ENCODE measurements at places on chromosomes 1 and 21.

DNA sequence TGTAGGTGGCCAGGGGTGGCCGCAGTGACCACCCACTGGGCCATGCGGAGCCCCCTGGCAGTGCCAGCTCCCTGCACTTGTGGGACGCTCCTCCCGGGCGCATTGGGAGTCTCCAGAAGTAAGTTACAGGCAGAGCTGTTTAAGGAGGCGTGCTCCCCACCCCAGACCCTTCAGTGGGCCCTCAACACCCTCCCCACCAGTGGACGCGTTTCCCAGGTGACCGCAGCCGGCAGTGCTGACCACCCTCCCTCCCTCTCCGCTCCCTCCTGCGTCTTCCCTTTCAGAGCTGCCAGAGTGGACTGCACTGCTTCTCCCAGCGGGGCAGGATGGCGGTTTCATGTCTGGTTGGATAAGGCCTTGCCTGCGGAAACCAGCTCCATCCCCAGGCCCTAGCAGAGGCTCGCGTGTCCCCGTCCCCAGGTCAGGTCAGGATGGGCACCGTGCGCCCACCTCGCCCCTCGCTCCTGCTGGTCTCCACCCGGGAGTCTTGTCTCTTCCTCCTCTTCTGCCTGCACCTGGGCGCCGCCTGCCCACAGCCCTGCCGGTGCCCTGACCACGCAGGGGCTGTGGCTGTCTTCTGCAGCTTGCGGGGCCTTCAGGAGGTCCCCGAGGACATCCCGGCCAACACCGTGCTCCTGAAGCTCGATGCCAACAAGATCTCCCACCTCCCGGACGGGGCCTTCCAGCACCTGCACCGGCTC, 1.1 kb downstream of the LRRC3 start:
- no peak for DNase-seq

DNA sequence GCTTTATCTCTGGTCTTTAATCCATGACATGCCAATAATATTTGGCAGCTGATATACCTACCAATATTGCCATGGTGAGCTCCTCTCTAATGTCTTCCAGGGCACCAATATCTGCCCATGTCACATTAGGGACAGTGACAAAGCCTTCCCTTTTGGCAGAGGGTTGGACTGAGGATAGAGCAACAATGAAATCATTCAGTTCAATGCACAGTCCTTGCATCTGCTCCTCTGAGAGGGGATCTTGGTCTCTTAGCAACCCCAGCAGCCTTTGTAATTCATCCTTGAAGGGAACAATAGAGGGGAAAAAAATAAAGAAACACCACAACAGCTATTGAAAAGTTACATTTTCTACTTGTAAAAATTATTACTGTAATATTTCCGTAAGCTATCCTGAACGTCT, 42.3 kb downstream of the NVL start:
- DNase-seq: no peak

DNA sequence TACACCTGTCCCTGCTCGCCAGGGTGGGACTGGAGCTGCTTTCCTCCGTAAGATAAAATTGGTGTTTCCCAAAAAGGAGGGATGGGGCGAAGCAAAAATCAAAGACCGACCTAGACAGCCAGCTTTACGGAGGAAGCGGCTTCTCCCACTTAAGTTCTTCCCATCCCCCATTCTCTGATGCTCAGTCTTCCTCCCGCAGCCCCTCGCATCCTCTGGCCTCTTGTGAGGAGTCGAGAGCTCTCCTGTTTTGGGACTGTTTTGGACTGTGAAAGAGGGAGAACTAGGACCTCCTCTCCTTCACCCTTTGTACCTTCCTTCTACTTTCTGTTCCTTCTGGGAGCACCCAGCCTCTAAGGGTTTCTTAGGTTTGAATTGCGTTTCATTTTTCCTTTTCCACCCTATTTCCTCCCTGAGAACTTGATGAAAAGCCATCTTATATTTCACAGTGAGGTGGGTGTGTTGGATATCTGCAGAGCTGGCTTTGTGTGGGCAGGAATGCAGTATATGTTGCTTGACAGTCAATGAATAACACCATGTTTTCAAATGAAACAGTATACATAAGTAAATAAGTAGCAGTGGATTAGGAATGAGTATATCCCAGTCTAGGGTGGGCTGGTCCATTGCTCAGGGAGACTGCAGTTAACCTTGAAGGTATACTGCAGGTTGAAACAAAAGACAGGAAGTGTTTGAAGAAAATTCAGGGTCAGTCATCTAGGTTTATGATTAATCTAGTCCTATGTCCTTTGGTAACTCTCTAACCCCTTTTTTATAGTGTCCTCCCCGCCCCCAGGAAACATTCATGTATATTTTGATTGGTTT, 848 bp downstream of the CTTNBP2NL start:
- DNase-seq: no peak

DNA sequence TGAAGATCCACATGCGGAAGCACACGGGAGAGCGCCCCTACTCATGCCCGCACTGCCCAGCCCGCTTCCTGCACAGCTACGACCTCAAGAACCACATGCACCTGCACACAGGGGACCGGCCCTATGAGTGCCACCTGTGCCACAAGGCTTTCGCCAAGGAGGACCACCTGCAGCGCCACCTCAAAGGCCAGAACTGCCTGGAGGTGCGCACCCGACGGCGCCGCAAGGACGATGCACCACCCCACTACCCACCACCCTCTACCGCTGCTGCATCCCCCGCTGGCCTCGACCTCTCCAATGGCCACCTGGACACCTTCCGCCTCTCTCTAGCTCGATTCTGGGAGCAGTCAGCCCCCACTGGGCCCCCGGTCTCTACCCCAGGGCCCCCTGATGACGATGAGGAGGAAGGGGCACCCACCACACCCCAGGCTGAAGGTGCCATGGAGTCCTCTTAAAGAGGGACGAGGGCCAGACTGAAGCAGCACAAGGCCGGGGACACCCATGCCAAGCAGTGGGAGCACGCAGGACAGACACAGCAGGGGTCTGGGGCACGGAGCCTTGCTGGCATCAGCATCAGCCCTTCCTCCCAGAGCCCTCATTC, 13.7 kb downstream of the ZBTB7B start:
- DNase-seq: no peak

GRCh38 chr1:107145637-107146036, 4.8 kb downstream of the NTNG1 start:
- DNase-seq: no peak

GRCh38 chr1:3133686-3134085, 64.7 kb downstream of the PRDM16 start:
- no peak for DNase-seq

- no peak for DNase-seq
These were observed 73.6 kb downstream of the GNG12 start for GRCh38 chr1:67759692-67760029.

- DNase-seq: no peak
These were observed 71.0 kb downstream of the SIK1 start for GRCh38 chr21:43355925-43356289.

- DNase-seq: peak; percentile 94
These were observed 7.1 kb upstream of the ITGB2 start for GRCh38 chr21:44927587-44928461.

GRCh38 chr1:153770797-153771196, 4.4 kb upstream of the SLC27A3 start:
- DNase-seq: no peak

- no peak for DNase-seq
These were observed 40.6 kb upstream of the RABGAP1L start for GRCh38 chr1:174118751-174119150.

DNA sequence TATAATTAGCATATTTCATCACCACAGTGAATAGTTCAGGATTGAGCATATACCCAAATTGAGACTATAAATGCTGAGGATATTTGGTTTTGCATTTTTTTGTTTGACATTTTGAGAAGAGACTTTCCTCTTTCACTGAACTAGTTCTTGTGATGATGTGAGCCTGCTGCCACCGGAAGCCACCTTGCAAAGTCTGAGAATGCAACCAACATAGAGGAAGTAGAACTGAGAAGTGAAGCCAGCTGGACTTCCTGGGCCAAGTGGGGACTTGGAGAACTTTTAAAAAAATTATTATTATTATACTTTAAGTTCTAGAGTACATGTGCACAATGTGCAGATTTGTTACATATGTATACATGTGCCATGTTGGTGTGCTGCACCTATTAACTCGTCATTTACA, 102.3 kb downstream of the RPE65 start:
- no peak for DNase-seq

- no peak for DNase-seq
These were observed 161.6 kb downstream of the GLUL start for GRCh38 chr1:182229921-182230491.

- no peak for DNase-seq
These were observed 12.5 kb upstream of the TNNI3K start for GRCh38 chr1:74222701-74223100.

- DNase-seq: no peak
These were observed 11.6 kb downstream of the KYAT3 start for GRCh38 chr1:88980870-88981269.

DNA sequence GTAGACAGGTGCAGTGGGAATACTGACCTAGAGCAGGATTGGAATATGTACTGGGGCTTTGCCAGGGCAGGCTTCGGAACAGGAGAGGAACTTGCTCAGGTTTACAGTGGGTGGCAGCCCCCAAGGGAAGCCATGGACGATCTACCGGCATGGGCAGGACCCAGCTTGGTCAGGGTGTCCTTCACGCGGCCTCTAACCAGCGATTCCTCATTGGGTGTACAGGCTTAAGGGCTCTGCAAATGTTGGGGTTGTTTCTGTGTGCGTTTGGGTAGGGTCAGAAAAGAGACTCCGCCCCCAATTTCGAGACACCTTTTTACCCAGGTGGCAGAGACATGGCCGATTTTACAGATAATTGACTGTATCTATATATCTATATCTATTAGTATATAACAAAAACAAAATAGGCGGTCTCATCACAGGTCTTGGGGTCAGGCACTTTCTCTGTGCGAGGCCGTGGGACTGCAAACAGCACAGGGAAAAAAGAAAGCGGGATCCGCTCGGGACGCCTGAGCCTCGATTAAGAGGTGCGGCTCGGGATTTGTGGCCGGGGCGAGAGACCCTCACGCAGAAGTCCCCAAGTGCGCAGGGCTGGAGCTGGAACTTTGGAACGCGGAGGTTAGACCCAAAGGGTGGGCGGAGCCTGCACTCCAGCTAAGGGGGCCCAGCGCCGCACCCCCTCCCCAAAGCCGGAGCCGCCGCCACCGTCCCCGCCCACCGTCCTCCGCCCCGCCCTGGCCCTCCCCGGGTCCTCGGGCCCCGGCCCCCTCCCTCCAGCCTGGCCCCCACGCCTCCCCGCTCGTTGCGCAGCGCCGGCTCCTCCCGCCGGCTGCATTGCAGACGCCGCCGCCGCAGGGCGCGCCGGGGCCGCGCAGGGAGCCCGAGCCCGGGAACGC, 67.5 kb upstream of the VAMP3 start:
- no peak for DNase-seq

GRCh38 chr1:39288735-39289465, 84.4 kb downstream of the MACF1 start:
- no peak for DNase-seq

GRCh38 chr1:101219924-101220870, 16.6 kb upstream of the S1PR1 start:
- no peak for DNase-seq

- DNase-seq: no peak
These were observed 17.9 kb upstream of the RAP1GAP start for GRCh38 chr1:21687081-21687529.

- no peak for DNase-seq
These were observed at the start of gene SYTL1 for GRCh38 chr1:27341525-27342252. Gene SYTL1, plus strand, starts transcription at chr1:27342022. Its CDS starts 3,313 bp downstream, at chr1:27345335.

GRCh38 chr1:221180704-221181368, 301.6 kb downstream of the HLX start:
- no peak for DNase-seq

- DNase-seq: no peak
These were observed 744 bp downstream of the MIER1 start for GRCh38 chr1:66925558-66925910.

DNA sequence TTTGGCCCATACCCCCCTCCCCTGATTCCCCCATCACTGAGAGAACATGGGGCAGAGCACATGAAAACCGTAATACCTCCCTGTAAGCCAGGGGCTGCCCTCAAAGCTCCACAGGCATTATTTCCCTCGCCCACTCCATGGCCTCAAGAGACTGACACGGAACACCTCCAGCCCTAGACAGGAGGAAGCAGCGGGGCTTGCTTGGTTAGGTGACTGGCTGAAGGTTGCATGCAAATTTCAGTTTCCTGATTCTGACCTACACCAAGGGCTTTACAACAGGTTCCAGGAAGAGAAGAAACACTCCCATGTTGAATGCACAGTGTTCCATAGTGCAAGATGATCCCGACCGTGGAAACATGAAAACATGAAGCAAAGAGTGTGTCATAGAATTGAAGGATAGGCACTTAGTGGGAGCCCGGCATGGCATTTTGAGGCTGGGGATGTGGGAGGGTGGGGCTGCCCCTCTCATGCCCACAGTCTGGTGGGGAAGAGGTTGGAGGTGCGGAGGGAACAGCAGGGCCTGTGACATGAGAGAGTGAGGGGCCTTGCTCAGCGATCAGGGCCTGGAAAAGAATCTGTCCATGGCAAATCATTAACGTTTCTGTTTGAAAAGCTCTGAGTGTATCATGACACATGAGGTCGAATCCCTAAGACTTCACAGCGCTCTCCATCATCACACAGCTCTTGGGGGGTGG, 33.5 kb downstream of the GPR137B start:
- DNase-seq: no peak

DNA sequence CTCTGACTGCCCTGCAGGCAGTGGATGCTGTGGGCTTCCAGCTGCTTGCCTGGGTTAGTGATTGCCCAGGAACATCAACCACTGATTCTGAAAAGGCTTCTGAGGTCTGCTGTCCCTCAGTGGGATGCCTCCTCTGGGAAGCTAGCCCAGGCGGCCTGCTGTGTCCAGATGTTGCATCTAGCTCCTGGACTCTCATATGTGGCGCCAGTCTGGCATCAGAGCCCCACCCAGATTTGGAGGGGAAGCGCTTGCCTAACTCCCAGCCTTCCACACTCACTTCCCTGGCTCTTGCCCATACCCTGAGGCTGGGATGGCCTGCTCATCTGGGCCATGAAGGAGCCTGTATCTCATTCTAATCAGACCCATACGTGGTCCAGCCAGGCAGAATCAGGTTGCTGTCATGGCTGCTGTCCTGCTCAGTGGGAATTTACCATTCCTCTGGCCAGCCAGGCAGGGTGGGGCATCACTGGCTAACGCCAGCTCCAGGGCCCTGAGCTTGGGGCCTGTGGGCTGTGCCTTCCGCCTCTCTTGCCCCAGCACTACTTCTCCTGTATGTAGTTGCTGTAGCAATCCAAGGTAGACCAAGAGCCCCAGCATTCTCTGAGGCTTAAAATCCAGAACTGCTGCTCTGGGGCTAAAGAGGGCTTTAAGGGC, 4.1 kb downstream of the CSF1 start:
- DNase-seq: no peak

DNA sequence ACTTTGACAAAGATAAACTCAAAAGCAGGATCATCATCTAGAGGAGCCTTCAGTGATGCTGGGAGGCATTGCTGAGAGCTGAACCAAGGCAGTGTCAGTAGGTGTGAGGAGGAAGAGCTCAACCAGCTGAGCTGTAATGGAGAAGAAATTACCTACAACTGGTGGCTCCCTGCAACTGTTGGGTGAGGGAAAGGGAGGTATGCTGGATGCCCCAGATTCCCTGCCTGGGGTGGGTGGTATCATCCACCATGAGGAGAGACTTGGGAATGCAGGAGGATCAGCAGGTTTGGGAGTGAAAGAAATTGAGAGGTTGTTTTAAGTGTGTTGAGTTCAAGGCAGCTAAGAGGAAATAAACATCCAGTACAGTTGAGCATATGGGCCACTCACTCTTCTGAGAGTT, 199.8 kb downstream of the DNM3 start:
- DNase-seq: no peak

All from stimulated activated CD8-positive, alpha-beta memory T cell treated with anti-CD3 and anti-CD28 coated beads, Interleukin-15, amount 100 ng/mL, for 4 hours (primary cell).